Stimulated activated CD4-positive, alpha-beta T cell treated with anti-CD3 and anti-CD28 coated beads, Interleukin-1b, Interleukin-23, amount 100 ng/mL, for 24 hours (primary cell): ENCODE measurements at places on chromosomes 13 and 19.

DNA sequence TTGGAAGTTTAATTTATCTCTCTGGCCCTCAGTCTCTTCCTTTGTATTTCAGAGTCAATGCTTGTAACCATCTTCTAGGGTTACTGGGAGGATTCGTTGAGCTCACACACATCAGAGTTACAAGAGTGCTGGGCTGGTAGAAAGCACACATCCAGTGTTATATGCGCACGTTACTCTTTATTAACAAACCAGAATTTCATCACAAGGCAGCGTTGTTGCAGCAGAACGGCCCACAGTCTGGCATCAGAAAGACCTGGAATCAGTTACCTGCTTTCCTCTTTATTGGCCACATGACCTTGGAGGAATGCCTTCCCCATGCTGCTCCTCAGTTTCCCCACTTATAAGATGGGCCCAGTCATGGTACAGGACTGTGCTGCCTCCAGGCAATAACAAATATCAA lies 3.9 kb downstream of the ZNF865 start:
- no peak for DNase-seq

GRCh38 chr19:4968462-4969291 lies at the start of gene KDM4B:
KDM4B (plus strand) TSS chr19:4969113; CDS start chr19:5032891, 63,778 bp downstream.
- DNase-seq, result peak; percentile 92

DNA sequence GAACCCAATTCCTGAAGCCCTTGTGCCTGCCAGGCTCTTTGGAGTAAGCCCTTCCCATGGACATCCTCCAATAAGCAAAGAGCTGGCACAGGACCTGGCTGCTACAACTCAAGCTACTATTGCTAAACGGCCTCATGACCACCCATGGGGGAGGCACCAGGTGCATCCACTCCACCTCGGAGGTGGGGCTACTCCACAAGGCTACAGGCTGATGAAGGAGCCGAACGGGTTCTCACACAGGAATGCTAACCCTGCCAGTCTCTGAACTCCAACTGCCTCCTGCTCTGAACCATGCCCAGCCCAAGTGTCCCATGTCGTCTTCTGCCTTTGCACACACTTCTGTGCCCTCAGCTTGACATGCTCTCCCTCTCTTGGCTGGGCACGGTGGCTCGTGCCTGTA lies 10.0 kb downstream of the SYMPK start:
- DNase-seq, result no peak

GRCh38 chr19:7391218-7391670 lies 42.5 kb downstream of the ARHGEF18 start:
- DNase-seq, result no peak

DNA sequence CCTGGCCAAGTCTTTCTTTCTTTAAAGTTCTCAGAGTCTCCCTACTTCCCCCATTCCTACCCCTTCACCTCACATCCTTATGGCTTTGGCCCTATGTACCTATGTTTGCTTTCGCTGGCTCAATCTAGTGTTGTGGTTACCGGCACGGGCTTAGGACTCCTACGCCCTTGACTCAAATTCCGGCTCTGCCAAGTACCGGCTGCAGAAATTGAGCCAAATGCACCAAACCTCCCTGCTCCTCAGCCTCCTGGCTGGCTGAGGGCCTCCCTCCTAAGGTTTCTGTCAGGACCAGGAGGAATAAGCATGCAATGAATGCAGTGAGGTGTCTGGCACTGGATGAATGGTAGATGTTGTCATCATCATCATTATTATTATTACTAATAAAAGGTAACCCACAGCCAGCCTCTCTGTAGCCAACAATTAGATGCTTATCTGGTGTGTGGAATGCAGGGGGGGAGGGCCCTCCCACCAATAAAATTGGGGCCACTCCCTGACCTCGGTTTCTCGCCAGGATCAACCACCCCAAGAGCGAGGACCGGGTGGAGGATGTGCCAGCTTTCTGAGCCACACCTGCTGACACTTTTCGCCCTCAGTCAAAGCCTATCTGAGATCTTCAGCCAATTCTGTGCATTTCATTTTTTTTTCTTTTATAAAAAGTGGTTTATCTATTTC lies 20.7 kb downstream of the KLK5 start:
- no peak for DNase-seq

GRCh38 chr13:35477386-35477946 lies 977 bp upstream of the MAB21L1 start:
- no peak for DNase-seq

DNA sequence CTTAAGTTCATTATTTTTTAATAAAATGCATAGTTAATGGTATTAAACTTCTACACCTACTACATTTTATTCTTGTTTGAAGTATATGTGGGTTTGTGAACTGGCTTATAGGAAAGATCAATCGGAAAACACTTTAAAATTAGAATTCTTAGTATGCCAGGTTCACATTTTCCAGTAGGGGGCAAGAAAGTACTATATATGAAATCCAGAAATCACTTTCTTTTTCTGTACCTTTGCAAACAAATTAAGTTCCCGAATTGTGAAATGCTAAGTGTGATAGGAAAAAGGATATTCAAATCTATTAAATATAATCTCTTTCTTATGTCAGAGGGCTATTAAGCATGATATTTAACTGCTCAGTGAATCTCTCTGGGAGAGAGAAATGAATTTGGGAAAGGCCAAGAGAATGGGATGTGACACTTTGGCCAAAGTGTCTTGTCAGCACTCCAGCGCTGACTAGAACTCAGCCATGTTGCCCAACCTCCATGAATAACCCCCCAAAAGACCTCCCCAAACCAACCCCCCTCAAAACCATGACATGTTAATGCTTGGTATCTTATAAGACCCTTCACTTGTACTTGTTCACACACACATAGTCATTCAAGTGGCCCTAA lies 122.6 kb upstream of the SLC10A2 start:
- DNase-seq, result no peak

DNA sequence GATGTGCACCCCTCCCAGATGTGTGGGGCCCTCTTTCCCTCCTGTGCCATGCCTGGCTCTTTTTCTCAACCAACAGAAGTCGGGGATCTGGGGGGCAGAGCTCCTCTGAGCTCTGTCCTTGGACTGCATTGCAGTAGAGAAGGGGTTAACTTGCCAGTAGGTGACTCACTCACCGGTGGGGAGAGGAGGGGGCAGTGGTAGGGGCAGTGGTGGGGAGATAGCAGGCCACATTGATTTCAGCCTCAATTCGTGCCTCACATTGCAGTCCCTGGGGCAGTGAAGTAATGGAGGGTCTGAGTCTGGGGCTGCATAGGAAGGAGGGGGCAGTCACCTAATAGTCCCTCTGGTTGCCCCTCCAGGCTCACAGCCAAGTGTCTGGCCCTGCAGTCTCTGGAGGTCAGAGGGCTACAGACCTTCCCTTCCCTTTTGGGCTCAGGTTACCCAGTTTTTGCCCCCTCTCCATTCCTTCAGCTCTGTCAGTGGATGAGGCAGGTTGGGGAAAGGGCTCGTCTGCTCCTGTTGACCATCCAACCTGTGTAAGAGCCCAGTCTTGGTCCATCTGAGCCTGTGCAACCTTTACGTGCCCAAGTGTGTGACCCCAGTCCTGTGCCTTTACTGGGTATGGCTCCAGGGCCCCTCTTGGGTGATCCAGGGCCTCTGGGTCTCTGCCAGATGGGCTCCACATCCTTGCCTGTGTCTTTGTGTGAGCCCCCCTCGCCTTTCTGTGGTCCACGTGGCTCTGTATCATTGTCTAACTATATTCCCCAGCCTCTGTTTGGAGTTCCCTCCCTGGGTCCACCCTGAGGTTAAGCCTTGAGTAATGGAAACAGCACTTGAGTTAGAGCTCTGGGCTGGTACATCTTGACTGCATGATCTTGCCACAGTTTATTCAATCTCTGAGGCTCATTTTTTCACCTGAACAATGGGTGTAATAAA lies 13.0 kb downstream of the CIC start:
- no peak for DNase-seq
